ENCODE measurements at places on chromosomes 7 and 10.

- DNase-seq, result no peak
Observed at GRCh38 chr10:30995081-30995770, 36.4 kb downstream of the ZNF438 start.

- no peak for DNase-seq
Observed at GRCh38 chr7:28759475-28759971, 198.6 kb downstream of the TRIL start.

DNA sequence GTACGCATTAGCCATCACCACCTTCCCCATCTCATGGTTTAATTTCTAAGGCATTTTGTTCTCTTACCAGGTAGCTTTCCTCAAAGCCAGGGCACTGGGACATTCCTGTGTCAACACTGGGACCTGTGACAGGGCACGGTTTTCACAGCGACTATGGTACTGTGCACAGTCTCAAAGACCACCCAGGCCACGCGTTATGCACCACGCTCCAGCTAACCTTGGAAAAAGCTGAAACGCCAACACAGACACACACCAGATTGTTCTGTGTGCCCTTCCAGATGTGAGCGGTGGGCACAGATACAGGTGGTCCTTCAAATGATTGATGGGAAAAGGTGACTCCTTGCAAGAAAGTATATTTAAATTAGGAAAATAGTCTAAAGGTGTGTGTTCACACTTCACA, 337.3 kb downstream of the WDR37 start:
- DNase-seq, result no peak

- DNase-seq, result no peak
Observed at GRCh38 chr10:49512121-49512809, 26.7 kb downstream of the ERCC6 start.

- no peak for DNase-seq
Observed at GRCh38 chr10:79082631-79083596, 14.1 kb downstream of the ZMIZ1 start.

DNA sequence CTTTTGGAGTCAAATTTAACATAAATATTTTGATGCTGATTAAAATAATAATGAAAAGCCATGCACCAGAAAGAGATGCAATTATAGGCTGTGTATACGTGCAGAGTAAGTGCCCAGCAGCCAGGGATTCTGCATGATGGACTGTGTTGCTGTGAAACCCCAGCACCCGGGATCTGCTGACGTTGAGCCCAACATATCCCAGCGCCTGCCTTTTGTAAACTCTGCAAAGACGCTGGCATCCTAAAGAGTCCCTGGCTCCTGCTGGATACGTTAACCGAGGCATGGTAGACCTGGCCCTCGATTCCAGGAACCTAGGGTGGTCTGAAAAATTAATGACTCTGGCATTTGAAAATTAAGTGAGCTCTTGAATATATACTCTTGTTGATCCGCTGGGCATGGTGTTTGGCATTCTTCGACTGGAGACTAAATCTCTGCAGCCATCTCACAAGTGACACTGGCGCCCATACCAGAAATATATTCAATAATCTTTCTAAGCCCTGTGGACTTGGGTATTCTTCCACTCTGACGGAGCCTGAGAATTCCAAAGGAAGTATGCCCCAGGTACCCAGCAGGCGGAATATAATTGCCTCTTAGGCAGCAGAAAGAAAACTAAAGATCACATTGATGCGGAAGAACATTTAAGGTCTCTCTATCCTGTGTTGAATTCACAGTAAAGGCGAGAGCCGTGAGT, 191.2 kb upstream of the SH2B2 start:
- no peak for DNase-seq

GRCh38 chr10:18157881-18158280, 17.7 kb downstream of the CACNB2 start:
- DNase-seq, result peak; percentile 21

DNA sequence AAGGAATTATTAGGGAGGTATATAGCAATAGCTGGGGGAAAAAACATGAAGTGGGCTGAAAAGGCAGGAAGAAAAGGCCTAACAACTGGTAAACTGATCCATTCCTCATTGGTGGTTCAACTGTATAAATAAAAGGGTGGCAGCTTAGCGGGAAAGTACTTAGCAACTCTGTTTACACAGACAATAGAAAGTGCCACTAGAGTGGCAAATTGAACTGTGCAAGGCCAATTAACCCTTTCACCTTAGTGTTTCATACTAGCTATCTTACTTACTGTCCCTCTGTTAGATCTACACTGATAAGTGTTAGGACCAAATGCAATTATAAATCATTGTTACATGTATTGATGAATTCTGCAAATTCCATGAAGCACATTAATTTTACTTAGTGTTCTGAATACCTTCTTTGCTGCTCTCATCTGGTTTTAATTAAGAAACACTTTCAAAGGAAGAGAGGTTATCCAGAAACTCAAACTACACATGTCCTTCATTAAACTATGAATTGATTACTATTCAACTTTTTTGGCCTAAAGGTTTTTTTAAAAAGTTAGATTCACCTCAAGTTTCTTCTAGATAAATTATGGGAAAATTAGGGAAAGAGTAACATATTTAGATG, 28.0 kb downstream of the DNAJC1 start:
- no peak for DNase-seq

DNA sequence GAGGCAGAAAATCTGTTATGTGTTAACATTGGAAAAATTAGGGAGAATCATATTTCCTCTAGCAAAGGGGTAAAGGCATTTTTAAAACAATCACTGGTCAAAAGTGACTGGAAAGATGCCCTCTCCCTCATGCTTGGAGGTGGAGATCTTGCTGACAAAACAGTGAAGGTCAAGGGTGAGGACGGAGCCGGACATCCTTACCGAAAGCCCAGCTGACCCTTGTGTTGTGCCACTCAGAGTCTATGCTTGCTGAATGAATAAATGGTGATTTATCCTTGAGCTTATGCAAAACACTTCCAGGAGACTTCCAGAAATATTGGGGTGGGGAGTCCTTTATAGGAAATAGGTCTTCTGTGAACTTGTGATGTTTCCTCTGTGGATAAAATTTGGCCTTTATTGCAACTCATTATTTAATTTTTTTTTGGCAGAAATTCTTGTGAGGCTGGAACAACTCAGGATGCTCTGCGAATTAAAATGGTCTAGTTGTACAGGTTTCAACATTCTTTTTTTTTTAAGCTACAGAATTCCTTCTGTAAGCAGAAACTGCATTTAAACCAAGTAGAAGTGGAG, 28.3 kb upstream of the ELMO1 start:
- no peak for DNase-seq

DNA sequence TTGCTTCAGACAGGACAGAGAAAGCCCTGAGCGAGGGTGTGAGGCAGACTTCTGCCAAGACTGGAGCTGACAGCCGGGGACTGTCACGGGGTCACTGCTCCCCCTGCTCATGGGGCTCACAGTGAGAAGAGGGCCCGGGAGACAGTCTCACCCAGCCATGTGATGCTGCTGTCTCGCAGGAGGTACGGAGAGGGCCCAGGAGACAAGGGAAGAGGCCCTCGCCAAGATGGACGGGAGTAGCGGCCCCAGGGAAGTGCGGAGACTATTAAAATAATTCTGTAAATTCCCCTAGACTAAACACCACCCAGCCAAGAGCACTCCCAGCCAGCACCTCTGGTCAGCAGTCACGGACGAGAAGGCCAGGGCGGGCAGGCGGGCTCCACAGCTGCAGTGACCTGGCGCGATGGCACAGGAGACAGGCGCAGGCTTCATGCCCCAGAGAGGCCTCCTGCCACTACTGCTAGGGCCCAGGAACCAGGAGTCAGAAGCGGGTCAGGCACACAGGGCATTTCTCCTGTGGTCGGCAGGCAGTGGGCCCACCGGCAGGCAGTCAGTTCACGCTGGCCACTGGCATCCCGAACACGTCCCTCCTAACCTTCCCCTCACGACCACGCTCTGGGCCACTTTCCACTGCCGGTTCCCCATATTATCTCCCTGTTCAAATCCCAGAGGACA, 24.1 kb downstream of the WDR86 start:
- DNase-seq, result no peak

GRCh38 chr7:17622451-17622850, 317.8 kb downstream of the SNX13 start:
- DNase-seq, result no peak

DNA sequence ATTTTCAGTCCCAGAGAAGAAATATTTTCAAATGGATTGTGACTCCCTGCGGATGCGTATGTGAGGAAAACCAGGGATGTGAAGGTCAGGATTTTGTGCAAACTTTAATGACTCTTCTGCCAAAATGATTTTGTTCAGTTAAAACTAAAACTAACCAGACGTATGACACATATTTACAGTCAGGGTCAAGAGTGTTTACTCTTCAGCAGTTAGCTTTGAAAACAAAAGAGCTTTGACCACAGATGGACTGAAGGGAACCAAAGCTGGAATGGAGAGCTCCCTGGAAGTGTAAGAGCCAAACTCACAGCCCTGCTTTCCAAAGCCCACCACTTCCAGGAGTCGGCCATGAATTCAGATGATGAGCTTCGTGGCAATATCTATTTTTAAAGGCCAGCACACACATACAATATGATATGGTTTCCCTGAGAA, 15.5 kb downstream of the SVIL start:
- DNase-seq, result peak; percentile 49

GRCh38 chr10:63657761-63658160, 136.6 kb downstream of the REEP3 start:
- no peak for DNase-seq

DNA sequence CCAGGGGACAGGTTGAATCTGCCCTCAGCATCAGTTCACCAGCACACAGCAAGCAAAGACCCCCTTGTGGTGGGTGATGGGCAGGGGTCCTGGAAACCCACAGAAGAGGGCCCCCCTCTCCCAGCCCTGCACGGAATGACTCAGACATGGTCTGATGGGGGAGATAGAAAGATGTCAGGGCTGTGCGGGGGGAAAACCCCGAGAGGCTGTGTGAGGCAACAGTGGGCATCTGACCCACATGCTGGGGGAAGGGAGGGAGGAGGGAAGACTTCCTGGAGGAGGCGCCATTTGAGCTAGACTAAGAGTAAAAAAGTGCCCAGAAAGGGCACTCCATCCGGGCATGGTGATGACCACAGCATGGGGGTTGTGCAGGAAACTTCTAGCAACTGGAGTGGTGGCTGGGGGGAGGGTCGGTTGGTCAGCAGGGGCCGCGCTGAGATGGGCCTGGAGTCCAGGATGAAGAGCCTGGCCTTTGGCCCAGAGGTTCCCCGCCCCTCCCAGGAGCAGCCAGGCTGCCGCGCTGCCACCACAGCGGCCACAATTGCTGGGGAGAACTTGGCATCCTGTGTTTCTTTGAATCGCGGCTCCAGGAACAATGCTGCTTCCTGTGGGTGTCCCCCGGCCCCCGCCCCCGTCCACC, 2.5 kb downstream of the LFNG start:
- no peak for DNase-seq

DNA sequence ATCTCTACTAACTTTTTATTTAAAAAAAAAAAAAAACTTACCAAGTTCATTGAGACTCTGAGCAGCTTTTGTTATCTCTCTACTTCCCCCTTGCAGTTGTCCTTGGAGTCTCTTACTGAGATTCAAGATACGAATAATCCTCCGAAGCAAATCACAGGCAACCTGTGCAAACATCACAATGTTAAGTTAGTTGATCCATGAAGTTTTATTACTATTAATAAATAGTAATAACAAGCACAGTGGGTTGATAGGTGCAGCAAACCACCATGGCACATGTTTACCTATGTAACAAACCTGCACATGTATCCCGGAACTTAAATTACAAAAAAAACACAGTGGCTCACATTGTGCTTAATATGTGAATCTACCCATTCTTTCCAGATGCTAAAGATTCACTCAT, 36.5 kb downstream of the COG5 start:
- DNase-seq, result no peak

DNA sequence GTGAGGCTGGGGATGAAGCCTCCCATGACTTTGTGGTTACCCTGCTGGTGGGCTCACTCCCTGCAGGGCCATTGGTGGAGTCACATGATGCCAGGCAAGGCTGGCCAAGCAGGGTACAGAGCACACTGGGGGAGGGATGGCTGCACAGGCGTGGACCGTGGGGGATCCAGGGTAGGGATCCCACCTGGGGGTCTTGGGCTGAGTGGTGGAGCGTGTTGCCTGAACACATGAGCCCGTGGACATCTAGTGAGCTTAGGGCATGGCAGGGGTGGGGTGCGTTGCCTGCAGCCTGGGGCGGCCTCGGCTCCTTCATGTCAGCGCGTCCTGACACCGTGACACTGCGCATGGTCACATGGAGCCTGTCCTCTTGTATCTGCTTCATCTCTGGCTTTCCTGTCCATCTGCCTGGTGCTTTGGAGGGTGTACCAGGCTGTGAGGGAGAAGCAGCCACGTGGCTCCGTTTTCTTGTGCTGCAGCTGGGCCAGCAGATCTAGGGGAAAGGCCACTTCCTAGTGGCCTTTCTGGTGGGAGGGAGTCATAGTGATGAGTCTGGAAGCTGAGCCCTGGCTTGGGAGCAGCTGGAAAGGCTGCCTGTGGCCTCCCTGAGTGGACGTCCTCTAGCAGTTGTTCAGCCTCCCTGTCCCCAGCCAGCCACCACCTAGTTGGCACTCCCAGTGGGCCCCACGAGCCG, 96.2 kb downstream of the LHPP start:
- no peak for DNase-seq

DNA sequence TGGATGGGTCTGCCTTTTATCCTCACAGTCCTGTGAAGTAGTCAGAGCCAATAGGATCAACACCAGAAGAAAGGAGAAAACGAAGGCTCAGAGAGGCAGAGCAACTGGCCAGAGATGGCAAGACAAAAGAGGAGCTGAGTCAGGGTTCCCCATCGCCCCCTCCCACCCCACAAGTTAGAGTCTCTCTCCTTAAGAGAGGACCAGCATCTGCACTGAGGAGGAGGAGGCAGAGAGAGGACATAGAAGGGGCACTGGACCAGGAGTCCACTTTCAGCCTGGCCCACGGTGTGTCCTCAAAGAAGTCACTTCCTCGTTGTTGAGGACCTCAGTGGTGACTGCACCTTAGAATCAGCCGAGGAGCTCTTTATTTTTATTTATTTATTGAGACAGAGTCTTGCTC, 11.6 kb downstream of the SPOCK2 start:
- DNase-seq, result no peak

DNA sequence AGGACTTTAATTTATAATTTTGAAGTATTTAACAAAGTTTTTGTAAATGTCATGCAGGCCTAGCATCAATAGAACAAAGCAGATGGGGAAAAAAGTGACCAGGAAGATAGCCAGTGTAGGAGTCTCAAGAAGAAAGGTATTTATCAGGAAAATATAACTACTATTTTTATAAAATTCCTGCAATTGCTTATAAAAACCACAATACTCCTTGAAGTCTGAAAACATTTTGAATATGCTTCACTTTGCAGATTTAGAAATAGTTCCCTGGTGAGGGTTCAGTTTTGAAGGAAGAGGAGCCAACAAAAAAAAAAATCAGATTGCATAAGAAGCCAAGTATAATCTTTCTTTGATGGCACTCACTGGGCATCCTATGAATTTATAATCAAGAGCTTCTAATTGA, 34.1 kb downstream of the MTERF1 start:
- DNase-seq, result no peak

GRCh38 chr7:71795410-71795809, 616.7 kb downstream of the CALN1 start:
- DNase-seq, result no peak

DNA sequence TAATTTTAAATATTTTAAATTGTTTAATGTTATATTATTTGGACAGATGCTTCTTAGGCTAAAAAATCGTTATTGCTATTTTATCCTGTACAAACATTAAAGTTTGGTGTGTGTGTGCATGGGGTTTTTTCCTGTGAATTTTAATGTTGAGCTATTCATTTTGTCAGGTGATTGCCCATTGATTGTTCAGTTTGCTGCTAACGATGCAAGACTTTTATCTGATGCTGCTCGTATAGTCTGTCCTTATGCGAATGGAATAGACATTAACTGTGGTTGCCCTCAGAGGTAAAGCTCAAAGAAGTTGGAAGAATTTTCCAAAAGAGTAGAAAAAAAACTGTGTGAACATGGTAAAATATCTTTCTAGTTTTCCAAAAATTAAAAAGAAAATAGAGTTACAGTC, 6.5 kb upstream of the BCAP29 start:
- DNase-seq, result no peak
